HepG2 (cell line): ENCODE measurements at places on chromosomes 5 and 9.

- peak; percentile 59 for DNase-seq
These were observed 156.1 kb downstream of the FGF1 start for GRCh38 chr5:142529626-142530278.

- DNase-seq: no peak
These were observed 7.6 kb downstream of the LHX3 start for GRCh38 chr9:136197084-136197875.

GRCh38 chr9:100056561-100056960 is 42.2 kb downstream of the ERP44 start:
- DNase-seq: no peak

GRCh38 chr5:161299053-161299452 is 247.5 kb downstream of the GABRB2 start:
- DNase-seq: no peak

DNA sequence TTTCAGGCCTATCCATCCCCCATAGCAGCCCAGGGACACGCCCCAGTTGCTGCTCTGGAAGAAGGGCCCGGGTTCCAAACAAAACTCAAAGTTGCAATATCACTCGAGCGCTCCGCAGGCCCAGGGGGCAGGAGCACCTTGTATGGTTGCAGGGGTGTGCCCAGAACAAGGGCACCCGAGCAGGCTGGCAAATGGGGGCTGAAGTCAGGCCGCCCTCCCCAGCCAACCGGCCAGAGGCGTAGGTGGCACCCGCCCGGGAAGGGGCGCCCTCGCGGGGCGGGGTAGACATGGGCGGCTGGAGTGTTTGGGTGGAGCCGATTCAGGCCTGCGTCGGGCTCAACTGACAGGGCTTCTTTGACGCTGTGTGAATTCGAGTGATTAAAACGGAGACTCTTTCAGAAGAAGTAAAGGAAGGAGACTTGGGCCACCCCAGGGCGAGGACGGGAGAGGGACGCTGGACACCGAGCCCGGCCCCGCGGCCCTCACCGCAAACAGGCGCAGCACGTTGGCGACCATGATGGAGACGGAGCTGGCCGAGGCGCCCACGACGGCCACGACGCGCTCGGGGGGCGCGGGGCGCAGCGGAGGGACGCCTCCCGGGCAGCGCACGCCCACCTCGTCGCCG is 1.1 kb downstream of the GRM6 start:
- DNase-seq: no peak

- no peak for DNase-seq
These were observed 112.8 kb upstream of the PTCH1 start for GRCh38 chr9:95629585-95629984.

DNA sequence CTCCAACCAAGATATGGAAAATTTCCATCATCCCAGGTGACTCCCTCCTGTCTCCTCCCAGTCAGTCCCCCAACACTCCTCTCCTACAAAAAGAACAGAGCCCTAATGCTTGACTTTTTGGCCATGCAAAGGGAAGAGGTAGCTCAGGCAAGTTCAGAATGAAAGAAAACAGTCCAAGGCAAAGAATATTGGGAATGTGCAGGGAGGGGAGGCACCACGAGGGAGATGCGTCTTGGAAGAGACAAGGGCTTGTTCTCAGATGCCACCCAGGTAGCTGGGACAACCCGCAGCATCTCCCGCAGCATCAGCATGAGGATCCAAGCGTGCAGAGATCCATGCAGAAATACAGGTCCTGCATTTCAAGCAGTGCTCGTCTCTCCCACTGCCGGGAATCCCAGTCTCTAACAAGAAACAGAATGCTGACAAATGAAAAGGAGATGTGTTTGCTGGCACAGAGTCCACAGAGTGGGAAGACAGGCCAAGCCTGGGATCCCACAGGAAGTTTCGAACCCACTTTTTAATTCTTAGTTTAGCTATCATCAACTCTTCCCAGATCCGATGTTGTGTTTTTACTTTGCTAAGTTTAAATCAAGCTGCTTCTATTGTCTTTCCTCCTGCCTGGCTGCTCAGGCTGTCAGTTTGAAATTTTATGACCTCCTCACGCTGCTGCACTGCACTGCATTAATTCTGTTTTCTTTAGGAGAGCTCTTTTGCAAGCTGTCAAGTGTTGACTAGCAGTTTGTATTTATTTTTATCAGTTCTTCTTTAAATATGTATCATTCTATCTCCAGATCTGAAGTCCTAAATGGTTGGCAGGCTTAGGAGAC is 86.8 kb upstream of the OSMR start:
- DNase-seq: no peak

GRCh38 chr5:44412286-44412685 is 23.1 kb upstream of the FGF10 start:
- DNase-seq: no peak

DNA sequence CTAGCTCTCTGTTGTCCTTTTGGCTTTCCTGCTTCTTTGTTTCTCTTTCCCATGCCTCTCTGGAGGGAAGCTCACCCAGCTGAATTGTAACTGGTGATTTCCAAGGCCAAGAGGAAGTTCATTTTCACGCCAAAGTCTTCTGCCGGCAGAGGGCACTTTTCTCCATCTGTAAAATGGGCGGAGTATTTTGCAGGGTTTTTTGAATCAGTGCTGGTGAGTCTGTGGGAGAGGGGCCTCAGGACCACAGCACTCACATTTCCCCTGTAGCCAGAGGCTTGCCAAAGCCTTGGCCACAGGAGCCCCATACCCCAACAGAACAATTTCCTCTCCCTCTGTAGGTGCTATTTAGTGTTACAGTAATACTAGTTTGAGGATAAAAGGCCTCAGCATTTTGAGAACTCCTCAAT is 42.3 kb upstream of the MATR3 start:
- DNase-seq: no peak

DNA sequence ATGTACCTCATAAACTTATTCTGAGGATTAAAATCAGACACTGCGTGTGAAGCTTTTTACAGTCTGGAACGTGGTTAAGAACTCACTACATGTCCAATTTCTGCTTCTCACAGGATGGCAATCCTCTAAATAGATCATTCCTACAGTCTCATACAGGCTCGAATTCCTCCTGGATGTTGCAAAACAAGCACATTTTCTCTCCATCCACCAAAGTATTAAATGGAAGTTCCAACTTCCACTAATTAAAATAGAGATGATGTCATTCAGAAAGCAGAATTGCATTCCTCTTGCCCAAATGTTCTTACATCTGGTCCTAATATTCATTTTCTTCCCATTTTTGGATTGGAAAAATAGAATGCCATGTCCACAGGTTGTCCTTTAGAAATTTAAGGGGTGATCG is 145.5 kb upstream of the PCA3 start:
- no peak for DNase-seq

GRCh38 chr9:99628285-99628684 is 193.4 kb upstream of the NR4A3 start:
- DNase-seq: no peak

DNA sequence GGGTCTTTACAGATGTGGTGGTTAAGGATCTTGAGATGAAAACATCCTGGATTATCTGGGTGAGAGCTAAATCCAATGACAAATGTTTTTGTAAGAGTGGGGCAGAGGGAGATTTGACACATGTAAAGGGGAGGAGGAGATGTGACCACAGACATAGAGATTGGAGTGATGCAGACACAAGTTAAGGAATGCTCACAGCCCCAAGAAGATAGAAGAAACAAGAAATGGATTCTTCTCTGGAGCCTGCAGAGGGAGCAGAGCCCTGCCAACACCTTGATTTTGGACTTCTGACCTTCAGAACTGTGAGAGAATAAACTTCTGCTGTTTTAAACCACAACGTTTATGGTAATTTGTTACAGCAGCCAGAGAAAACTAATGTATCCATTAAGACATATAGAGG is 21.7 kb downstream of the ITGA2 start:
- no peak for DNase-seq

DNA sequence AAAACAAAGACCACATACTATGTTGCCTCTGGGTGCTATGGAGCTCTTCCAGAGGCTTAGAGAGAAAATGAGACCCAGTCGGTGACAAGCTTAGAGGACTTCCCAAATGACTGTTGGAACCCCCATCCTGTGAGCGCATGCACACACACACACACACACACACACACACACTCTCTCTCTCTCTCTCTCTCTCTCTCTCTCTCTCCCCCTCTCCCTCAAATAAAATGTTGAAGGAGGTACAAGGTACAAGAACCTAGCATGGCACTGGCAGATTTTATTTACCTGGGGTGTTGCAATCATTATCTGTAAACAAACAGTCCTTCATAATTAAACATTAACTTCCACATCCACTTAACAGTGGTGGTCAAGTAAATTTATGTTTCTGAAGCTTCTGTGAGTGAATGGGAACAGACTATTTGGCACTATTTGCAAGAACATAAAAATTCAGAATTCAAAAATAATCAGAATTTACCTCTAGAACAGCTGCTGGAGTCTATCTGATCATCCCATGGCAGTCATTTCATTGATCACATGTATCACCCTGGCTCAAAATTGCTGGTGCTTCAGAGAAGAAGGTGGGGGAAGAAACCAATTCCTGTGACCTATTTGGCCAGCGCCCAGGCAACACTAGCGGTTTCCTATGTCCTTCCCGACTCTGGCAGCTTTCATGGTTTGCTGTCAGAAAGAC is 24.9 kb downstream of the TRPM3 start:
- peak; percentile 95 for DNase-seq

GRCh38 chr9:2413160-2413805 is 208.3 kb upstream of the VLDLR start:
- DNase-seq: no peak

DNA sequence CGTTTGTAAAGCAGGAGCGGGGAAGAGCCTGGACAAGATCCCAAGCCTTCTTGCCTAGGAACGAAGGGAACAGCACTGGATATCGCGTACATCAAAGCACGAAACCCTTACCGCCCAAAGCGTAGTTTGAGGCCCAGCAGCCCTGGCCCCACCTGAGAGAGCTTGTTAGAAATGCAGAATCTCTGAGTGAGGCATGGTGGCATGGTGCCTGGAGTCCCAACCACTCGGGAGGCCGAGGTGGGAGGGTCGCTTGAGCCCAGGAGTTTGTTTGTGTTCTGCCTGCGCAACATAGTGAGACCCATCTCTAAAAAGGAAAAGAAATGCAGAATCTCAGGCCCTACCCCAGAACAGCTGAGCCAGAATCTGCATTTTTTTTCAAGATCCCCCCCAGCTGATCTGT is 90.6 kb downstream of the AMBP start:
- DNase-seq: no peak

DNA sequence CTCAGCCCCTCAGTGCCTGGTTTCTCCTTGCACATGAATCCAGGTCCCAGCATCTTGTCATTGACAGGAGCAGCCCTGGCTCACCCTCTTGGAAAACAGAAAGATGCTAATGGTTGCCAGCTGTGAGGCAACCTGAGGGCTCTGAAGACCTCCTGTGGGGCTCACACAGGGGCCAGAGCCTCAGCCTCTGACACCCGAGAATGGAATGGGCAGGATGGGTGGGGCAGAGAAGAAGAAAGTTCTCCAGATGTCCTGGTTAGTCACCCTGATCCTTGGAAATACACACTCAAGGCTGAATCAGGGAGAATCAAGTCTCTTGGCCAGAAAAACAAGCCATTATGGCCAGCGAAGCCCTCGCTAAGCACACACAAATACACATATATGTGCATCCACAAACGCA is 32.3 kb upstream of the SPATA31E1 start:
- DNase-seq: no peak

- DNase-seq: no peak
These were observed 12.4 kb downstream of the IL5 start for GRCh38 chr5:132530946-132531345.

- no peak for DNase-seq
These were observed 290.2 kb downstream of the ZNF608 start for GRCh38 chr5:124456249-124456648.

- DNase-seq: peak; percentile 81
These were observed at the start of gene ANXA2R for GRCh38 chr5:43040287-43041098. Gene ANXA2R (minus strand): TSS chr5:43040319. CDS start chr5:43040046, 273 bp downstream.

DNA sequence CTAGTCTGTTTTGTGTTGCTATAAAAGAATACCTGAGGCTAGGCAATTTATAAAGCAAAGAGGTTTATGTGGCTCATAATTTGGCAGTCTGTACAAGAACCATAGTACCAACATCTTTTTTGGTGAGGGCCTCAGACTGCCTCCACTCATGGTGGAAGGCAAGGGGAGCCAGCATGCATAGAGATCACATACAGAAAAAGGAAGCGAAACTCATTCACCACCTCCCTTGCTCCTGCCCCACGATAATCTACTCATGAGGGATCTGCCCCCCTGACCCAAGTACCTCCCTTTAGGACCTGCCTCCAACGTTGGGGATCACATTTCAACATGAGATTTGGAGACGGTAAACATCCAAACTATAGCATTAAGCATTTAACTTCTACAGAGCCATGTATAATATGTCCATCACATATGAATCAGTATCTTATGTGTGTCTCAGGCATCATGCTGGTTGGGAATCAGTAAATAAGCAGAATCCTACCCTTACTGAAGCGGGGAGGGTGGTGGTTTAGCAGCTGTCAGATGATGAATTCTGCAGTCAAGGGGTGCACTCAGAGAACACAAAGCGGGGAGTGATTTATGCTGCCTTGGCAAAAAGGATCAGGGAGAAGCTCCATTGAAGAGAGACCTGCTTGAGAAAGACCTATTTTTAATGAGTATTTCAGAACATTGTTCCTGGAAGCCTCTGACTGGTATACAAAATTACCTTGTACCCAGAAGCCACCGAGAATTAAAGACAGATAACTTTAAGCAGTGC is 34.8 kb downstream of the HMGXB3 start:
- no peak for DNase-seq

DNA sequence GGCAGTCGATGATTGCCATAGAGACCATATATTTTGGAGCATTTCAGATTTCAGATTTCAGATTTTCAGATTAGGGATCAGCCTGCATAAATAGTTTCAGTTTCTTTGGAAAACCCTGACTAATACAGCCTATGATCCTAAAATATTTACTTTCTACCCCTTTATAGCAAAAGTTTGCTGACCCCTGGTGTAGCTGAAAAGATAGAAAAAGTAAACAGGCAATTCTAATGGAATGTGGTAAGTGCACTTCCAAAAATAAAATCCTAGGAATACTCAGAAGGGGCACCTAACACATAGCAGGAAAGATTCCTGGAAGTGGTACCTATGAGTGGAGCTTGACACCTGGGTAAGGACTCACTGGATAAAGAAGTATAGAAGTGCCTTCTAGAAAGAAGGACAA is 34.5 kb downstream of the BAAT start:
- peak; percentile 65 for DNase-seq

DNA sequence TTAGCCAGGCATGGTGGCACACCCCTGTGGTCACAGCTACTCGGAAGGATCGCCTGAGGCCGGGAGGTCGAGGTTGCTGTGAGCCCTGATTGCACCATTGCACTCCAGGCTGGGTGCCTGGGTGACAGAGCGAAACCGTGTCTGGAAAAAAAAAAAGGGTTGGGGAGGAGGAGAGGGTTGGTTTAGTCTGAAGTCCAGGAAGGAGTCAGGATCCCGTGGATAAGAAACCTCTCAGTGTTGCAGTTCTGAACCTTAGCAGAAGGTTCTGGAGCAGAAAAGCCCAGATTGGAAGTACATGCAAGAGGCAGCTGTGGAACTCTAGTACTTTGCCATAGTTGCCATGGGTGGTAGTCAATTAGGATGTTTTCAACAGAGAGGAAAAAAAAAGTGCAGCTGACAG is 125.2 kb upstream of the CPEB4 start:
- DNase-seq: peak; percentile 41

- no peak for DNase-seq
These were observed 38.4 kb downstream of the UBE2QL1 start for GRCh38 chr5:6487081-6487480.
